ENCODE measurements at places on chromosomes 4 and X.

GRCh38 chrX:50799531-50799961, 14.4 kb downstream of the SHROOM4 start:
- DNase-seq = no peak

DNA sequence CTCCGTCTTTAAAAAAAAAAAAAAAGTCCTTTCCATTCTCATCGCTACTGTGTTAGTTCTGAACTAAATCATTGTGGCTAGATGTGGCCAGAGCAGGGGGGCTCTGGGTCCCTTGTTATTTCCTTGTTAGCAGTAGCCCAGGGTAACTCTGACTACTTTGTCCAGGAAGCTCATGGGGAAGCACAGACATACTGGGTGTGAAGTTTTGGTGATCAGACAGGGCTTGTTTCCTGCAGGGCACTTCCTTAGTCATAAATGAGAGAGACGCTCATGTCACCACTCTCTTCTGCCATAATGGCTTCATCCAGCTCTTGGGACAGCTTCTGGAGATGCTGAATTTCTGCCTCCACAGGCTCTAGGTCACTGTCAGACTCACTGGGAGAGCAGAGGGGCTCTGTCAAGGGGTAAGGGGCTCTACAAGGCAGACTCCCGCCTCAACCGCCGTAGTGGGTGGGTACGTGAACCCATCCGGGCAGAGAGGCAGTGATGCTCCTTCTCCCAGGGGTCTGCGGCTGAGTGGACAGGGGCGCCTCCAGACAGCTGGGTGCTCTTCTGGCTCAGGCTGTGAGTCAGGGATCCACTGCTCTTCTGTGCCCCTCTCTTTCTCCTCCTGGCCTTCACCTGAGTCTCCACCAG, 12.9 kb downstream of the STIM2 start:
- no peak for DNase-seq

DNA sequence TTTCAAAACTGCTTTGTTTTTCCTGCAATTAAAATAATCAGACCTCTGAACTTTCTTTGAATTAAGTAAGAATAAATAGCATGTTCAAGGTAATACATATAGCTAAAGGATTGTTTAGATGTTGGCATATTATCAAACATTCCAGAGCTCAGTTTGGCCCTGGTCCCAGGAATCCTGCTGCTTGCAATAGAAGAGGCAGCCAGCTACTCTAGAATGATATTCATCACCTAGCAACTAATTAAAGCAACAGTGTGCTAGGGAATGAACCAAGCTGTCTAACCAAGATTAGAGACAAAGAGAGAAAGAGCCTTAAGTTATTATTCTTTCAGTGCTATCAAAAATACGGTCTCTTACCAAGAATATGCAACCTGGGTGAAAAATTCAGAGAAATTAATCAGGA, 460.9 kb downstream of the GABRG1 start:
- DNase-seq = no peak

DNA sequence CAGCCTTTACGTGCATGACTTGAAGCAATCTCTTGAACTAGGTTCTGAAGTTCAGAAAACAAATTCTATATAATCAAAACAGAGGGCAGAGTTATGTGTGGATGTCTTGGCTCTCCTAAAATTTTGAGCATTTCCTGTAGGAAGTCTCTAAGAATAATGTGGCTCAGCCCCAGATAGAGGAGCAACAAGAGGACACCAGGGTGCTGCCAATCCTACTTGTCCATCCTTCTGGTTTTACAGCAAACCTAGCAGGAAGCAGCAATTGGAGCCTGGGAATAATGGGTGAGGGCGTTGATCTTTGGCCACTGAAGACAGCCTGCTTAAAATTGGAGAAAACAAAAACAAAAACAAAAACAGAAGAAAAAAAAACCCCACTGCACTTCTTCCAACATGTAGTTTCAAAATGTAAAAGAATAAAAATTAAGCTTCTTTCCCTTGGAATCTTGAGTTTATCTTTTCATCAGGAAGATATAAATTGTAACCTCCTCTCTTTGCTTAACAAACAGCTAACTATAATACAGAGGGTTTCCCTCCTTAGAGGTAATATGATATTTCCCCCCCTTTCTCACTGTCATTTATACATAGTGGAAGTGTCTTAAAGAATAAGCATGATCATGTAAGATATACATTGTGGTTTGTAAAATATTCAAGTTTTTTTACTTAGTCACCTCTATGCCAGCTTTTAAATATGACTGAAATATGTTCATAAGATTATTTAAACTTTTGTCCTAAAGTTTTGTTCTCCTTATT, 130.6 kb downstream of the FBXO8 start:
- DNase-seq = no peak

- no peak for DNase-seq
Measured at GRCh38 chr4:25103418-25103817, 56.8 kb downstream of the SEPSECS start.

GRCh38 chr4:121421594-121421993, 40.8 kb upstream of the QRFPR start:
- DNase-seq = no peak

DNA sequence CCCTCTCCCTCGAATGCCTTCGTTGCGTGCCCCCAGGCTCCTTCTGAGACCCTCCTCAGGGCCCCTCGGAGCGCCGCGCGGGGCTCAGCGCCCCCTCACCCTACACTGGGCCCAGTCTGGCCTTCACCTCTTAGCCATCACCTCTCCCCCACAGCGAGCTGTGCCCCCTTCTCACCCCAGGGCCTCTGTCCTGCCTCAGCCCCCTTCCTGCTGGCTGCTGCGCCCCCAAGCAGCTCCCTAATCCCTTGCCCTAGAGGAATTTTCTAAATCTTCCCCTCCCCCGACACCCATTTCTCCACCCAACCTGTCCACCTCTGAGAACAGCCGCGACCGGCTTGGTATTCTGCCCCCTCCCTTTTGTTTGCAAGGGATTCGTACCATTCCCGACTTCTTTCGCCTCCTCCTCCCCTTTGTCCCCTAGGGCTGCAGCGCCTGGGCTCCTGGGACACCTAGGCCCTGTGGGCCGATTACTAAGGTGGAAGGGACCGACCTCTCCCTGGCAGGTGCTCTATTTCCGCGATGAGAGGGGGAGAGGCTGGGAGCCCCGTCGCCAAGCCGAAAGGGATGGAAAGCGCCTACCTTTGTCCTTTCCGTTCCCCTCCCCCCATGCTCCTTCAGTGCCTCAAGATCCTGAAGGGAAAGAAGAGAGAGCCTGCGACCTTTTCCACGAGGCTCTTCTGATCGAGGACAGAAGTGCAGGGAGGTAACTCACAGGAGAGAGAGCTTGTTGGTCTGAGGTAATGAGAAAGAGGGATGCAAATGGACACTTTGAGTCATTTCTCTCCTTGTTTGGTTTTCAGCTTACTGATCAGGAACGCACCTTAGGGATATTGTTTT, 10.9 kb downstream of the DLG3 start:
- DNase-seq = no peak

DNA sequence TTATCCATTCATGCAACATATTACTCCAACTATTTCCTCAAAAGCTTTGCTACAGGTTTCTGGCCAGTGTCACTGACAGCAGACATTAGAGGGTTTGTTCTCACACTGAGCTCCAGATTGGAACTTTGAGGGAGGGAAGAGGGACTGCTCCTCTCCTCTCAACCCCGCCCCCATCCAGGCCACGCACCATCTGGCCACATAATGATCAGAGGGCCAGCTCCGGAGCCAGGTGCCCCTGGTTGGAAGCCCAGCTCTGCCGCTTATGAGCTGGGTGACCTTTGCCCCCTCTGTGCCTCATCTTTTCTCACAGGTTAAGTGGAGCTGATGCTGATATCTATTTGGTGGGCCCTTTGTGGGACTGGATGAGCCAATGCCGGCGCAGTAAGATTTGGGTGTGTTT, 55.8 kb downstream of the C4orf50 start:
- no peak for DNase-seq

DNA sequence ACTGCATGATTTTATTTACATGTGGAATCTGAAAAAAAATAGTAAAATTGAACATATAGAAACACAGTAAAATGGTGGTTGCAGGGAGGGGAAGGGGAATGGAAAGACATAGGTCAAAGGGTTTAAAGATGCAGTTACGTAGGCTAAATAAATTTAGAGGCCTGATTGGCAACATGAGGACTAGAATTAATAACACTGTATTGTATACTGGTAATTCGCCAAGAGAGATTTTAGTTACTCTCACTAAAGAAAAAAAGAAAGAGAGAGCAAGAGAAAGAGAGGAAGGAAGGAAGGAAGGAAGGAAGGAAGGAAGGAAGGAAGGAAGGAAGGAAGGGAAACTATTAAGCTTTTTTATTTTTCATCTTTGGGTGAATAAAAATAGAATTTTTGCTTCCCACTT, 488.1 kb downstream of the PCDH10 start:
- DNase-seq = no peak

DNA sequence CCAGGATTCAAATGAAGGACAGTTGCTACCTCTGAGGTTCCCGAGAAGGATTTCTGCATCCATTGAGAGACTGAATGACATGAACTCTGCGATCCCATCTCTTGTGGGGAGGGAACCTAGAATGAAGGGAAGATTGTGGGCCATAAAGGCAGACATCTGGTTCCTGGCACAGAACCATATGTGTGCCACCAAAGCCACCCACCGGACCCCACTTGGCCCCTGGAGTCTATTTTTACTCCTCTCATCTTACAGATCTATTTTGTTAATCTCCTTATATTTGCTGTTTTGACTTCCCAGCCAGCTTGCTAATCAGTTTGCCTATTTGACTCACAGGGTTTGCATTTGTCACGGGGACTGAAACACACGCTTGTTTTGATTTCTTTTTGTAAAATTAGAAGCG, 7.3 kb downstream of the SOD3 start:
- no peak for DNase-seq

- DNase-seq = no peak
Measured at GRCh38 chr4:65973186-65973585, 302.9 kb upstream of the EPHA5 start.

DNA sequence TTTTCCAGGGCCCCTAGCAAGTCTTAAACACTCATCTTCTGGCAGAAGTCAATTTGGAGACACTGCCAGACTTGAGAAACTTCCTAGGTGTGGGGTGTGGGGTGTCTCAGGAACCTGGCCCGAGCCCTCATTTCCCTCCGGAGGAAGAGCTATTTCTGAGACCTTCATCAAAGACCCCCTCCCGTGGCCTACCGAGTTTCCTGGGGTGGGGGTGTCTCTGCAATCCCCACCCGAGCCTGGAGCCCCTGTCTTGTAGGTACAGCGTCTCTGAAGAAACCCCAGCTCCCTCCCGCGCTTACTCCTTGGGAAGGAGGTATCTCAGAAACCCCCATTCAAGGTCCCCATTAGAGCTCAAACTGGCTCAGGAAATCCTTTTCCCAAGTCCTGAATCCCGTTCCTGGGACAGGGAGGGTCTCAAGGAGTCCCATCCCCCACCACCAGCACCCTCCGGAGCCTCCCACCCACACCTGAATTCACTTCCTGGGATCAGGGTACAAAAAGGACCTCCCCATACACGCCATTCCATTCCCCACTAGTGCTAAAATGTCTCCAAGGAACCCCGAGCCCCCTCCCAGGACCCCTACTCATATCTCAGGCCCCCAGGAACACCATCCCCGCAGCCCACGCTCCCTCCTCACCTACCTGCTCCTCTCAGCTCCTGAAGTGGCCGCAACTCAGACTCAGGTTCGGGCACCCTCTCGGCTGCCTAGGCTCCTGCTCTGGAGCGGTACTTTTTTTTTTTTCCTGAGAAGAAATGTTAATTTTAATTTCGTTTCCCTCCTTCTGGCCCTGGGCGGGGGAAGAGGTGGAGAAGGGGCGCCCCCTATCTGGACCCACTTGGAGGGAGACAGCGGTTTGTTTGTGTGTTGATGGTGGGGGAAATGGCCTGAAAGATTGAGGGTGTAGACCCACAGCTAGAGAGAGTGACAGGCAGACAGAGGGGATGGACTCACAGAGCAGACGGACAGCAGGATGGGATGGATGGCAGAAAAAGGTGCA, 1.1 kb downstream of the SLC38A5 start:
- no peak for DNase-seq

Data from glomerular endothelial cell (primary cell).